ENCODE measurements at places on chromosomes 5 and 9.

DNA sequence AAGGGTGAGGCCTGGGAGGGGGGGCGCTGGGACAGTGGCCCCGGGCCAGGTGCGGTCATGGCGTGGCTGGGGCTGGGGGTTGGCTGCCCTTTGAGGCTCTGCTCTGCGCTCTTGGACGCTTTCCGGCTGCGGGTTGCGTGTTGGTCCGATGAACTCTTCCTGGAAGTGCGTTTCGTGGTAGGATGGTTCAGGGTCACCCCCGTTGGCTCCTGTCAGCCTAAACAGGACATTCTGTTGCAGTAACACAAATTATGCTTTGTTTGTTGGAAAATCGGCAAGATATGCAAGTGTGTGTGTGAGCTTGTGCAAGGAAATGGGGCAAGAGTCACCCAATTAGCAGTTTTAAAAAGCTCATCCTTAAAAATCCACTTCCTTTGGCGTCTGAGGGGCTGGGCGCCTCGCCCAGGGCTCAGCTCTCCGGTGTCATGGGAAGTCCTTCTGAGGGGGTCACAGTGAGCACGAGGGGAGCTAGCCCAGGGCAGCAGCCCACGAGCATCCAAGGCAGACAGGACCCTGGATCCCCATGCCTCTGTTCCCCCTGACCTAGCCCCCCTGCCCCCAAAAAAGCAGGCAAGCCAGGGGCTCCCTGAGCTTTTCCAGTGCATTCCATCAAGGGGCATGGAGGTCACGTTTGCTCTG is 22.2 kb upstream of the RNU6ATAC start:
- no peak for DNase-seq

DNA sequence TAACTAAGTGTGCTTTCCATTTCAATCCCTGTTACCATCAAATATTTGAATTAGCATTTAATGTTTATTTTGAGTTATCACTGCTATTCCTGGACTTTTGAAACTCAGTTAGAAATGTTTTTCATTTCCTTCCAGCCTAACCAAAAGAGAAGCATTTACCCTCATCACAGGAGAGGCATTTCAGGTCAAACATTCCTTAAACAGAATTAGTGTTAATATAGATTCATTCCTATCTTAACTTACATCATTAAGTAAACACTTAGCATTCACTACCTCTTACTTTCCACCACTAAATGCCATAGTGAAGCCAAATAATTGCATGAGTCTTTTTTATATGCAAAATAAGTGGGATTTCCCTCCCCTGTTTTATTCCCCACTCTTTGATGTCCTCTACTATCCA is 136.6 kb upstream of the OR13F1 start:
- DNase-seq = no peak

DNA sequence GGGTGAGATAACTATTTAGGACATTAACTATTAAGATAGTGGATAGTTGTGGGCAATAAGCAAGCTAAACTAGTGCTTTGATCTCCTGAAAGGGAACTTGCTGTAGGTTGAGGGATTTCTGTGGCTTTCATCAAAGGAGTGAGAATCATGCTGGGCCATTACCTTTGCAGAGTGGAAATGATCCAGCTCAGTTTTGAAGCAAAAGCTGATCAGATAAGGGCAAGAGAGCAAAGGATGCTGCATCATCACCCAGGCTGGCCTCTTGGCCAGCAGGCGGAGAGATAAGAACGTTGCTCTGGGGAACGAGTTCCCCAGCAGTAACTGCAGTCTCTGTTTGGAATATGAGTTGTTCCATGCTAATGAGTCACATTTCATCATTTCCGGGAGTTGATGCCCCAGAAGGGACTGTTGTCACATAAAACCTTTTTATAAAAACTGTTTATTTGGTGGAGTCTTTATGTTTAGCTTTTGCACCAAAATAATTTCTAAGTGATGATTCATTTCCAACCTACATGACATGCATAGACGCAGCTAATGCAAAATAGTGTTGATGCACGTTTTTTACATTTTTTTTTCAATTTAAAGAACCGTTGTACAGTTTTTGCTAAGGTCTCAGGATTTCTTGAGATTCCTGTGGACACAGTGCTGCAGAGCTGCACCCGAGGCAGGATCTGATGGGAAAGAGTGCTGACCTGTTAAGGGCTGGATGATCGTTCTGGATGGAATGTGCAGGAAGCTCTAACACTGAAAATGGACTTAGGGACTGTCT is 99.3 kb downstream of the ACTBL2 start:
- peak; percentile 45 for DNase-seq

GRCh38 chr5:177403792-177404640 is 3.6 kb upstream of the PFN3 start:
- DNase-seq = no peak

- no peak for DNase-seq
Measured at GRCh38 chr5:73318308-73318719, 130.3 kb downstream of the FOXD1 start.

DNA sequence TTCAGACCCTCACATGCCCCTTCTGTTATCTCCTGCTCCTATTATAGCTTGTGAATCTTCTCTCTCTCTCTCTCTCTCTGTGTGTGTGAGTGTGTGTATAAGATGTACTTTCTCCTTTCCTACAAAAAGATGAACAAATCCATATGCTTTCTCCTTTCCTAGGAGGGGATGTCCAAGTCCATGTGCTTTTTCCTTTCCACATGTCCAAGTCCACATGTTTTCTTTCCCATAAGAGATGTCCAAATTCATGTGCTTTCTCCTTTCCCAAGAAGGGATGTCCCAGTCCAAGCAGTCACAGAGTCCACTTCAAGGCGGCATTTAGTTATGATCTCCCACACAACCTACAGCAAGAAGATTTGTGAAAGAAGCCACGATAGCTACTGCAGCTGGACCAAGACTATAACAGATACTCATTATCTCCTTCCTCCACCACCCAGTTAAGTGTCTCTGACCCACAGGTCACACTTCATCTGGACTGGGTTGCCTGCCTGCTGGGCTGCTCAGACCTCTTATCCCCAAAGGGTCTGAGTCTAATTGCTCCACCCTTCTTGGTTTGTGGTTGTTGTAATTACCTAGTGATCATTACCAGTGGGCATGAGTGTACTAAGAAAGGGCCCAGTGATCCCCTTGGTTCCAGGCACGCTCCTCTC is 18.4 kb upstream of the FOXI1 start:
- DNase-seq = no peak

DNA sequence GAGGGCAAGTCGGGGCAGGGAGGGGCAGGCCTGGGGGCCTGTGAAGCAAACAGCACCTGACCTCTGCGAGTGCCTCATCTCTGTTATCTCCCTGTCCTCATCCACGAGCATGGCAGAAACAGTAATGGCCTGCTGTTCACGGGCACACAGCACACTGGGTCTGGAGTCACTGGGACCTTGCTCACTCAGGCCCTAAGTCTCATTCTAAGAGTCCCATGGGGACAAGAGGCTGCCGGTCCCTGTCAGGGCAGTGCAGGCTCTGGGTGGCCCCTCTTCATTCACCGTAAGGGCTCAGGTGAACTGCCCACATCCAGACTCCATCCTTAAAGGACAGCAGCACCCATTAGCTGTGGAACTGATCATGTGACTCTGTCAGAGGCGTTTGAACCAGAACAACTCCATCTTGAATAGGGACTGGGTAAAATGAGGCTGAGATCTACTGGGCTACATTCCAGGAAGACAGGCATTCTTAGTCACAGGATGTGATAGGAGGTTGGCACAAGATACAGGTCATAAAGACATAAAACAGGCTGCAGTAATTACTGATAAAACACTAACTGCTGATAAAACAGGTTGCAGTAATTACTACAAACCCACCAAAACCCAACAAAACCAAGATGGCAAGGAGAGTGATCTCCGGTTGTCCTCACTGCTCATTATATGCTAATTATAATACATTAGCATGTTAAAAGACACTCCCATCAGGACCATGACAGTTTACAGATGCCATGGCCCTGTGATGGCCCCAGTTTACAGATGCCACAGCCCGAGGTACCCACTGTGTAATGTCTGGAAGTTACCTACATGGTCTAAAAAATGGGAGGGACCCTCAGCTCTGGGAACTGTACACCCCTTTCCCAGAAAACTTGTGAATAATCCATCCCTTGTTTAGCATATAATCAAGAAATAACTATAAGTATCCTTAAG is 28.7 kb downstream of the BICD2 start:
- no peak for DNase-seq

GRCh38 chr9:127779136-127779981 is 893 bp upstream of the SH2D3C start:
- DNase-seq = no peak

DNA sequence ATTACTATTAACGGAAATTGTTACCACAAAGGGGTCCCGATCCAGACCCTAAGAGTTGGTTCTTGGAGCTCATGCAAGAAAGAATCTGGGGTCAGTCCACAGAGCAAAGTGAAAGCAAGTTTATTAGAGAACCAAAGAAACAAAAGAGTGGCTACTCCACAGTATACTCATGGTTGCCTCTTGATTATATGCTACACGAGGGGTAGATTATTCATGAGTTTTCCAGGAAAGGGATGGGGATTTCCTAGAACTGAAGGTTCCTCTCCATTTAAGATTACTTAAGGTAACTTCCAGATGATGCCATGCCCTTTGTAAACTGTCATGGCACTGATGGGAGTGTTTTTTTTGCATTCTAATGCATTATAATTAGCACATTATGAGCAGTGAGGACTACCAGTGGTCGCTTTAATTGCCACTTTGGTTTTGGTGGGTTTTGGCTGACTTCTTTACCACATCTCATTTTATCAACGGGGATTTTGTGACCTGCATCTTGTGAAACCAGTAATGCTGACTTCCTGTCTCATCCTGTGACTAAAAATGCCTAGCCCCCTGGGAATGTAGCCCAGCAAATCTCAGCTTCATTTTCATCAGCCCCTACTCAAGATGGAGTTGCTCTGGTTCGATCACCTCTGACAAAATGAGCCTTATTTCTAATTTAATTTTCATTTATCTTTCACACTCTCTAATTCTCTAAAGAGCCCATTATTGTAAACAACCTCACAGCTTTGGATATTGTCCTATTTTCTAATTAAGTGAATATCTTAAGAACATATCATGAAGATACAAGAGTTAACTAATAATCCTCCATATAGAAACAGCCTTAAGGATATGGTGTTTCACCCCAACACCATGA is 336.3 kb downstream of the RASEF start:
- DNase-seq = no peak

DNA sequence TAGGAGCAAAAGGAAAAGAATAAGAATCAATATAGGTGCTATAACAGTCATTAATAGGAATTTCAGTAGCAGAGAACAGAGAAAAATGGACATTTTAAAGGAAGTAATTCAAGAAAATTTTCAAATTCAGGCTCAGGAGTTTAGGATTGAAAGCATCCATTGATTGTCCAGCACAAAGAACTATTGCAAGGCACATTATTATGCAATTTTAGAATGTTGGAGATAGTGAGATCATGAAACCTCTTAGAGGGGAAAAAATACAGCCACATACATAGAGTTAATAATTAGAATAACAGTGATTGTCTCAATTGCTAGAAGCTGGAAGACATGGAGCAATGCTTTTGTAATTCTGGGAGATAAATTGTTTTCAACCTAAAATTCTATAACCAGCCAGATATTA is 31.5 kb downstream of the CNTLN start:
- no peak for DNase-seq

DNA sequence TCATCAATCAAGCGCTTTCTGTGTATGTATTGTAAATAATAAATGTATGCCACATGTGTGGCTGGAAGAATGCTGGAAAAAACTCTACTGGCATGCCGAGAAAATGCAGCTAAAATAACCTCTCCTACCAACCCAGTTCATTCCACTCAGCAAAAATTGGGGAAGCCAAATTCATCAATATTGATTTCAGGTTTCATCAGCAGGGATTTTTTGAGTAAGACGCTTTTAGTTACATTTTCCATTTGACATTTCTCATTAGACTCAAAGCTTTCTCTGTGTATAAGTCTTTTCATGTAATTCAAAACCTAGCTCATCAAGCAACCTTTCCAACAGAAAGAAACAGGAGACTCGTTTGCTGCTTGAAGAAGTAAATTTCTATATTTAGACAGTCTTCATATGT is 338.1 kb downstream of the DMRT2 start:
- DNase-seq = no peak

DNA sequence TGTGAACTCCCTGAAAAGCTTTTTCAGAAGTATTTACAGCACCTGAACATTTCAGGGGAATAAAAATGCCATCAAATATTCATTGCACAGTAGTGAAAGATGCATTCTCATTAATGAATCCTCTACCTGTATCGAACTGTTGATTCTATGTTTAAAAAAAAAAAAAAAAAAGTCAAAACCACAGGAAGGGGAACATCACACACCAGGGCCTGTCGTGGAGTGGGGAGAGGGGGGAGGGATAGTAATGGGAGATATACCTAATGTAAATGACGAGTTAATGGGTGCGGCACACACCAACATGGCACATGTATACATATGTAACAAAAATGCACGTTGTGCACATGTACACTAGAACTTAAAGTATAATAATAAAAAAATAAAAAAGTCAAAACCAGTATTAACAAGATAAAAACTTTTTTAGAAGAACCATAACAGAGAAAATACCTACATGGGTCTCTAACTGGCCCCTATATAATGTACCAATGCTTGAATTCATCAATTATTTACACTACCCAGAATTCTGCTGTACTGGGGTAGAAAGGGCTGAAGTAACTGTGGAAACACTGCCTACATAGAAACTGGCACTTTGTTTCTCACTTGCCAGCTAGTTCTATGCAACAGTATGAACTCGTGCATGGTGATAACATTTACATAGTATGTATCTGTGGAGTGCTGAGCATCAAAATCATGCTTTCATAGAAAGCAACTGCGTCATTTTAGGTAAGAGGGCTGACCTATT is 48.9 kb downstream of the GNAQ start:
- DNase-seq = no peak

DNA sequence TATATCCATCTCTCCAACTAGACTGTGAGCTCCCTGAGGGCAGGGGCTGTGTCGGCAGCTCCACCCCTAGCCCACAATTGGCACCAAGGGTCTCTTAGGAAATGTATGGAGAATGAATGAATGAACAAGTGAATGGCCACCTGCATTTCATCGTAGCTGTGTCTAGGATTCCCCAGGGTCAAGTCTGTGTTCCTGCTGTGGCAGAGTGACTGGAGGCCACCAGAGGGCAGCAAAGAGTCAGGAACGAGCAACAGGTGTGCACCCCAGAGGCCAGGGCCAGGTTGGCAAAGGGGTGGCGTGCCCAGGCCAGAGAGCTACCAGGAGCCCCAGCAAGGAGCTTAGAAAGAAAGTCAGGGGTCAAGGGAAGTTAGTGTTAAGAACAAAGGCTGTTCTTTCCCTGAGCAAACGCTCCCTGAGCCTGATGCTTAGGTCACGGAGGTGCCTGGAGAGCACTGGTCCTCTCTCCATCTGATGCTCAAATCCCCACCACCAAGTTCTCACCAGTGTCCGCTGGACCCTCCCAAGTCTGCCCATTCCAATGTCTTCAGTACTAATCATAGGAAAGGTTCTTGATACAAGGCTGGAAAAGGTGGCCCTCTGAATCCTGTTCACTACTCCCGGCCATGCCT is 160.7 kb downstream of the PAX5 start:
- no peak for DNase-seq

- DNase-seq = no peak
Measured at GRCh38 chr5:177134697-177135225, 1.2 kb downstream of the NSD1 start.

GRCh38 chr5:91998774-91999173 is 615.7 kb upstream of the ARRDC3 start:
- no peak for DNase-seq

- no peak for DNase-seq
Measured at GRCh38 chr9:121529237-121529987, 29.8 kb upstream of the GGTA1 start.

All from SK-N-MC (cell line).